ENCODE measurements at places on chromosomes 6 and 20.

DNA sequence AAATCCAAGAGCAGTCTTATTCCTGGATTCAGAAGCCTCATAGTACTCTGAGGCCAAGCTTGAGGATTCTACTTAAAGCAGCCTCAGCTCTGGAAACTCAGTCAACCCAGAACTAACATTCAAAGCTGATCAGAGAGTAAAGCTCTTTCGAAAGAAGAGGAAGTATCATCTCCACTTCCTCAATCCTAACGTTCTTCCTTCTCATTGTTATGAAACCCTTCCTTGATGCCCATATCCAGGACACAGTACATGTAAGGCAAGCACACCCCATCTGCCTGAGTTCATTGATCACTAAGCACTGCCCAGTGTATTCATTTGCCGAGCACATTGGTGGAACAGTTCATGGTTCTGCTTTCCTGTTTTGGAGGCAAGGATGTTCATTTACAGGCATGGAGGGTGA, at the start of gene IPCEF1:
IPCEF1 (minus strand) TSS at position 114 of the 400 bp plus-strand sequence. CDS start 90,856 bp downstream, outside the sequence.
- DNase-seq, result no peak

- DNase-seq, result no peak
Observed at GRCh38 chr20:40866056-40866455, 162.6 kb upstream of the TOP1 start.

GRCh38 chr20:21393816-21394519, 3.4 kb downstream of the NKX2-4 start:
- DNase-seq, result no peak

DNA sequence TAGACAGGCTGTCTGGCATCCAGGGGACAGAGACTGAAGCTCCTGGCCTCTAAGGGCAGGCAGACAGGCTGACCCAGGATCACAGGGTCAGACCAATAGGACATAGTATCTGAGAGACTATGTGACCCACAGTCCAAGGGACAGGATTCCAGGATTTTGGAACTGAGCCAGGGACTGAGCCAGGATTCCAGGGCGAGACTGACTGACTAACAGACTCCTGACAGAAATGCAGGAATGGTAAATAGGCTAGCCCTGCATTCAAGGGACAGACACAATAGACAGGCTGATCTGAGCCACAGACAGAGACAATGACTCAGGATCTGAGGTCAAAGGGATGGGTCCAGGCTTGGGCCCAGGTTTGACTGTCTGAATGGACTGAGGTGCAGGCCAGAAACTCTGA, 19.8 kb downstream of the XKR7 start:
- DNase-seq, result no peak

DNA sequence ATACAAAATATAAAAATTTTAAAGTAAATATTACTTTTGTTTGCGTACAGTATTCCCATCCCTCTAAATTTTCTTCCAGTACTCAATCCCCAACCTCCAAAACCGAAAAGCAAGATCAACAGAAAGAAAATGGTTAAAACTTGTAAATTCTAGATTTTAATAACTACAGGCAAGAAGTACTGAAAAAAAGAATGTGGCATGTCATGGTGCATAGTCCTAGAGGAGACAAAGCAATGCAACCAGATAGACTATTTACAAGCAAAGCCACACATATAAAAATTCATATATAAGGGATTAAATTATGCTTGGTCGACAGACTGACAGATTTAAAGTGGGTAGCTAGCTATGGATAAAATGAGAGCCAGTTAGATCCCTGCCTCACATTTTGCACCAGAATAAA, 56.5 kb upstream of the HFE start:
- no peak for DNase-seq

DNA sequence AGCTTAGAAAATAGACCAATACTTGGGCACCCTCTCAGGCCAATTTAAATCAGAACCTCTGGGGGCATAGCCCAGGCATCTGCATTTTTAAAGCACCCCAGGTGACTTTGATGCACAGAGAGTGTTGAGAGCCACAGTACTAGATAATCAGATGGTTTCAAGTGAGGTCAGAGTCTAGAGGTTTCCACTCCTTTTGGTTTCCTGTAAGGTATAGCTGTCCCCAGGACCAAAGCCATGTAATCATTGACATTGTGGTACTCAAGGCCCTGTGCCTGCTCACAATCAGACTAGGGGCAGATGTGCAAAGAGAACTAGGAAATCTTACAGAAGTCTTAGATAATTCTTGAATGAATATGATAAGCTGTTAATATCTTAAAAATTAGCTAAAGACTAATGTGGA, 9.1 kb downstream of the FILIP1 start:
- DNase-seq, result no peak

- no peak for DNase-seq
Observed at GRCh38 chr20:48287021-48287494, 501.8 kb upstream of the SULF2 start.

- peak; percentile 61 for DNase-seq
Observed at GRCh38 chr6:29628419-29629281, 4.3 kb downstream of the GABBR1 start.

DNA sequence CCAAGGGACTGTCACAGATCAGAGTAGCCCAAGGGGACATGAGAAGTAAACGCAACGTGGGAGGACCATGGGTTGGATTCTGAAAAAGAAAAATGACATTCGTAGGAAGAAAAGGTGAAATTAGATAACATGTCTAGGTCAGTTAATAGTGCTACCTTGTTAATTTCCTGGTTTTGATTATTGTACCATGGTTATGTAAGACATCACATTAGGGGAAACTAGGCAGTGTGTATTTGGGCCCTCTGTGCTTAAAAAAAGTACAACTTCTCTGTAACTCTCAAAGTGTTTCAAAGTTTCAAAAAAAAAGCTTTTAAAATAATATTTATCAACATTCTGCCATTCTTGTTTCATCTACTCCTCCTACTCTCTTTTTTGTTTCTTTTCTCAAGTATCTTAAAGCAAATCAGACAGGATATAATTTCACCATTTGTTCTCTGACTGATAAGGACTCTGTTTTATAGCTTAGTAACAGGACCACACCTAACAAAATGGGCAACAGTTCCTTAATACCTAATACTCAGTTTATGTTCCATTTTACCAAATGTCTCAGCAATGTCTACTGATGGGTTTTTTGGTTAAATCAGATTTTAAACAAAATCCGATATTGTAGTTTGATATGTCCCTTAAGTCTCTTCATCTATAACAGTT, 97.1 kb upstream of the PLCB4 start:
- DNase-seq, result no peak

- no peak for DNase-seq
Observed at GRCh38 chr6:113818578-113818977, 38.6 kb upstream of the MARCKS start.

DNA sequence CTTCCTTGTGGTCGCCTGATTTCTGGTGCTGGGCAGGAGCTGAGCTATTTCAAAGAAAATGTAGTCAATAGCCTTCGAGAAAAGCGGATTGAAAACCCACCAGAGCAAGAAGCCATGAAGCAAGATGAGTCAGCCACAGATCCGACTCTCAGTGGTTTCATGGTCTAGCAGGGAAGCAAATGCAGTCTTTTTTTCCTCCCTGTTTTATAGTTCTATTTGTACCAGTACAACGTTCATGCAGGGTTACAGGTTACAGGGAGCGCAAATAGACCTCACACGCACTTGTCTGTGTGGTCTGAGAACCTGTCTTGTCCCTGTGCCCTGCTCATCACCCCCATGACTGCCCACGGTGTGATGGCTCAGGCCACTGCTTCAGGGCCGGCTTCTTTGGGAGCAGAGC, 309.8 kb upstream of the SUPT3H start:
- no peak for DNase-seq

- DNase-seq, result no peak
Observed at GRCh38 chr6:21341910-21342309, 251.6 kb upstream of the SOX4 start.

DNA sequence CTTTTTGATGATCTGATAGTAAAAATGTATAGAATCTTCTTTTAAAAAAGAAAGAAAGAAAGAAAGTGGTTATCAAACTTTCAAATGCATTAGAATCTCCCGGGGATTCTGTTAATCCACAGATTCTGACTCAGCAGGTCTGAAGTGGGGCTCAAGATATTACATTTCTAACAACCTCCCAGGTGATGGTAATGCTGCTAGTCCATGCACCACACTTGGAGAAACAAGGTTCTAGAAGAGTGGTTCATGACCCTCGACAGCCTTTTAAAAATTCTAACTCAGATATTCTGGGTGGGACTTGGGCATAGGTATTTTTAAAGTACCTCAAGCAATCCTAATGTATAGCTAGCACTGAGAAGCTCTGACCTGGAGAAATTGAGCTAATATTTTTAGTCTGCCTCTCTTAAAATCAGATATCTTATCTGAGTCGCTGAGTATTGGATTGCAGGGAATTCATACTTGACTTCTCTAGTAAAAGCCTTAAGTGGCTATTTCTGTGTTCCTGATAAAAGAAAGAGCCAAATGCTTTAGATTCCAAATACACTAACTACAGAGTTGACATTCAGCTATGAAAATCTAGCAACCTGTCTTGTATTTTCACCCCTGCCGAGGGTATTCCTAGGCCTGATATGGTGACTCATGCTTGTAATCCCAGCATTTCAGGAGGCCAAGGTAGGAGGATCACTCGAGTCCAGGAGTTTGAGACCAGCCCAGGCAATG, 252.4 kb downstream of the PHACTR1 start:
- DNase-seq, result no peak

GRCh38 chr6:41536795-41537758, 9.1 kb upstream of the FOXP4 start:
- no peak for DNase-seq

- no peak for DNase-seq
Observed at GRCh38 chr6:40426346-40427066, 160.7 kb downstream of the LRFN2 start.

DNA sequence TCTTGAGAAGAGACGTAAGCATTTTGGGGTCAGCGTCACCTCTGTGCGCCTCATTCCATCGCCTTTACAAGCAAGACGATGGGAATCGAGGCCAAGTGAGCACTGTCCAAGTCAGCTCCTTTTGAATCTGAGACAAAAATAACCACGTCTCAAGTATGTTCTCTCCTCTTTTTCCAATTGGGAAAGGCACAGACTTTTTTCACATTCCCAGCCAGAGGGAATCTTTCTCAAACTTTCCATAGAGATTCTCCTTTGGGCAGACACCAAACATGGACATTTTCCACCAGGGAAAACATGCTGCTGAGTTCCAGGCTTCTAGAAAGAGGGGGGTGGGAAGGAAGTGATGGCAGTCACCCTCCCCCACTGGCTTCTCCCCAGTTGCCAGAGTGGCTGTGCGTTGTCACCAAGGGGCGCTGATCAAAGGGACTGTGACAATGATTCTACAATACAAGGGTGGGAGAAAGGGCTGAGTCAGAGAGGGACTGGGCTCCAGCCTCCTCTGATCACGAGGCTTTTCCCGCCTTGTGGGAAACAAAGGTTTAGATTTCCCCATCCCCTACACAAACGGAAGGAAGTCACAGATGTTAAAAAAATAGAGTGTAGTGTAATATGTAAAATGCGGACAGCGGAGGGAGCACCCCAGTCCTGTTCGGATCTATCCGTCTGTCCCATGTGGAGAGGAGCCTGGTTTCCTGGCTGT, 281.9 kb upstream of the RNF24 start:
- no peak for DNase-seq

- DNase-seq, result peak; percentile 54
Observed at GRCh38 chr6:43263314-43264178, 20.3 kb downstream of the TTBK1 start.

GRCh38 chr6:71268735-71269437, 19.7 kb upstream of the OGFRL1 start:
- DNase-seq, result no peak

DNA sequence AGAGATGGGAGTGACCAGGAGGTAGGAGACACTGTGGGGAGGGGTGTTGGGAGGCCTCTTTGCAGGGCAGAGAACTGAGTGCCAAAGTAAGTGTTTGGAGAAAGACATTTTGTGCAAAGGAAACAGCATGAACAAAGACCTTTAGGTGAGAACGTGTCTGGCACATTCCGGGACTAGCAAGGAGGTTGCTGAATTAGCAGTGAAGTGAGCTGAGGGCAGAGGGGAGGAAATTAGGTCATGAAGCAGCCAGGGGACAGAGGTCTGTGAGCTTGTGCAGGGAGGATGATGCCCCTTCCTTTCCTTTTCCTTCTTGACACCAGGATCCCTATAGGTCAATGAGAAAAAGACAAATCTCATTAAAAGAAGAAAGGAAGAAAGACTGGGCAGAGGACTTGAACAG, 21.4 kb upstream of the AHCY start:
- DNase-seq, result no peak

DNA sequence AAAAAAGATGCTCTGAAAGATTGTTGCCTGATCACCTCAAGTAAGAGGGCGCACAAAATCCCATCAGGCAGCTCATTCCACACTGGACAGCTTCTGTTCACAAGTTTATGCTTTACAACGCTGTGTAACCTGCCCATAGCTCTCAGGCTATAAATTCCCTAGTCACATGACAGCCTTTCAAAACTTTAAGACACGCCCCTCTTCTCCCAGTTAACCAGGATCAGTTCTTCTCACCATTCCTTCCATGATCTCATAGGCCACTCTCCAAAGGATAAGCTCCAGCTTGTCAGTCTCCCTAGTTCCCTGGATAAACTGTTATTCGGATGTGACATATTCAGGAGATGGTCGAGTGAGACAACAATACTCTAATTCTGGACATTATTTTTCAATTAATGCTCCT, 15.0 kb downstream of the ADNP start:
- DNase-seq, result no peak

- DNase-seq, result no peak
Observed at GRCh38 chr20:63074182-63074581, 67.4 kb upstream of the BHLHE23 start.

DNA sequence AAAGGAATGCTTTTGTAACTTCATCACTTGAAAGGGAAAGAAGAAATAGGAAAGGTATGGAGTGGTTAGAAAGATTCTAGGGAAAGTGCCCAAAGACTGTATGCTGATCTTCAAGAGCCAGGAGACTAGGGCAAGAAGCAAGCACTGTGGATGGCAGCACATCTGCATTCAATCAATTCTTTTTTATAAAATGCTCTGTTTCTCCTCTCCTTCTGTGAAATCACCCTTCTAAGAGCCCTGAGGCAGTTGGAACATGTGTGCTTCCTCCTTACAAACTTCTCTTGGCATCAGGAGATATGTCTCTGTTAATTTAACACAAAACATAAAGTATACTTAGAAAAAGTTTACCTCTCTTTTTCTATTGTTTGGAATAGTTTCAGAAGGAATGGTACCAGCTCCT, 1162.2 kb upstream of the GJE1 start:
- no peak for DNase-seq

DNA sequence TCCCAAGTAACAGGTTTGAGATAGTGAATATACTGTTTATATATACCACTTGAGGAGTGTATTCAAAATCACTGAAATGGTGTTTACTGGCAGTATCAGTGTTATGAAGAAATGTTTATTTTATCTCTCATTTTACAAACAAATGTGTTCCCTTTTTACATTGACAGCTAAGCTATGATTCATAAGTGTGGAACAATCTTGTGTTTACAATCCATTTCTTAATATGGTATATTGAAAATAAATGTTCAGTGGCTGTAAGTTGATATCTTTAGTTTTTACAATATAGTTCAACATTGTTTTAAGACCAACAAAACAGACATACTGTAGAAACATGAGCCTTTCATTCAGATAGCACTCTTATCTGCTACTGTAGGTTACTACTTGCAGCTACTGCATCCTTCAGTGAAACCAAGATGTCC, 14.3 kb downstream of the PHF3 start:
- no peak for DNase-seq
